Gastrocnemius medialis (tissue), 4 donors: ENCODE measurements at places on chromosomes 1 and 21.

GRCh38 chr1:234933475-234933874 lies 195.2 kb downstream of the TOMM20 start:
- DNase-seq: peak; percentile 62

DNA sequence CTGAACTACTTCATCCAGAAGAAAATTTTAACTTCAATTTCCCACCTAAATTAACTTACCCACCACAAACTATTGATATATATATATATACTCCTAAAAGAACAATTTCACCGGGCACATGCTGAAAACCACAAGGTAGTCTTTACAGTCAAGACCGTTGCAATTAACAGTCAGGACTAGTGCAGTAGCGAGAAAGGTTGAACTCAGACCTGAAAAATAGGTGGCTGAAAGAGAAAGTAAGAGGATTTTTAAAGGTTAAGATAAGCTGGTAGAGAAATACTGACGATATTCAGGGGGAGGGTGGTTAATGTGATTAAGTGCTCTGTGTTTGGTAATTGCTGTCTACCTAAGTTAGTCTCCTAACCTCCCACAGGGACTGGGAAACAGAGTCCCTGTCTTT lies 1153.5 kb upstream of the TMPRSS15 start:
- no peak for DNase-seq

GRCh38 chr1:2351723-2352122 lies 39.6 kb downstream of the MORN1 start:
- DNase-seq: no peak

- no peak for DNase-seq
Measured at GRCh38 chr21:36347278-36347961, 27.4 kb downstream of the MORC3 start.

- DNase-seq: no peak
Measured at GRCh38 chr1:31409946-31410858, 2.8 kb upstream of the SERINC2 start.

- no peak for DNase-seq
Measured at GRCh38 chr1:156293098-156293434, 2.4 kb downstream of the GLMP start.

GRCh38 chr1:64564891-64565290 lies 95.0 kb downstream of the CACHD1 start:
- DNase-seq: no peak

DNA sequence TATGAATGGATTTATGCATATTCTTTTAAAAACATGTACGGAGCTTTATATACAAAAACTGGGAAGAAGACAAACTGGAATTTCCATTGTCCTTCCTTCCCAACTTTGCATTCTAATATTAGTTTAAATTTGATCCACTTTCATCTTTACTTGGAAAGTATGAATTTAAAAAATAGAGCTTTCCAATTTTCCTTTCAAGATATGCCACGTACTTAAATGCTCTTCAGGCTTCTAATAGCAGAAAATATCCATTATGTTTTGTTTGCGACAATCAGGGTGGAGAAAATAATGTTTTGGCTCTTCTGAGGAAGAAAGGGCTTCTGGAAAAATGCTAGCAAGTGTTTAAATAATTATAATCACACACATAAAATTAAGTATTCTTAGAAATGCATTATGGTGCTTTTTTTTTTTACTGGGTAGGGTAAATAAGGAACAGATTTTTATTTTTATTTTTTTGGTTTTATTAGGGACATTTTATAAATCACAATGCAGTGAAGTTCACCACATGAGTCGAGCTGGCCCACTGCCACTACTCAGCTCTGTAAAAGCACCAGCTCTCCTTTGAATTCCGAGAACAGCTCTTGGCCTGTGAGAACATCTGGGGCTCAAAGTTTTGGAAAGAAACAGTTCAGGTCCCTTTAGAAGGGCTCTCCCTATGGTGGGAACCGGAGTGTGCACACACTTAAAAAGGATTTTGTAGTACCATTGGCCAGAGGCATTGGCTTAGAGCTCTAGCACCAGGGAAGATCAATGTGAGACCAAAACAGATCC lies 287.4 kb upstream of the LYPLAL1 start:
- no peak for DNase-seq

DNA sequence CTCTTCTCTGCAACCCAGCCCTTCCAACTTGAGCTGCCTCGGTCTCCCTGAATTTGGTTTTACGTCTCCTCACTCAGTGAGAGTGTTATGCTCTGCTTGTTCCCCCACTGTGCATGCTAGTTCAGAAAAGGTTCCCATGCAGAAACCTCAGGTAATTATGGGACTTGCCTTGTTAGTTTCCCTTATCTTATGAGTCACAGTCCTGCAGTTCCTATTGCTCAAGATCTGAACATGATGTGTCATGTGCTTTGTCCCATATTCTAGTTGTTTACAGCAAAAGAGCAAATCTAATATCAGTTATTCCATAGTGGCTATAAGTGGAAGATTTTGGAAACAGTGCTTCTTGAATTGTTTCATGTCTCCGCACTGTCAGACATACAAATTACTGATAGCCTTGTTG lies 74.4 kb downstream of the DUSP10 start:
- DNase-seq: no peak
